ENCODE measurements at places on chromosomes 12 and 14.

- no peak for DNase-seq
These were observed 116.6 kb upstream of the NPAS3 start for GRCh38 chr14:32821964-32822653.

GRCh38 chr12:26697217-26697616, 135.8 kb downstream of the ITPR2 start:
- DNase-seq, result no peak

DNA sequence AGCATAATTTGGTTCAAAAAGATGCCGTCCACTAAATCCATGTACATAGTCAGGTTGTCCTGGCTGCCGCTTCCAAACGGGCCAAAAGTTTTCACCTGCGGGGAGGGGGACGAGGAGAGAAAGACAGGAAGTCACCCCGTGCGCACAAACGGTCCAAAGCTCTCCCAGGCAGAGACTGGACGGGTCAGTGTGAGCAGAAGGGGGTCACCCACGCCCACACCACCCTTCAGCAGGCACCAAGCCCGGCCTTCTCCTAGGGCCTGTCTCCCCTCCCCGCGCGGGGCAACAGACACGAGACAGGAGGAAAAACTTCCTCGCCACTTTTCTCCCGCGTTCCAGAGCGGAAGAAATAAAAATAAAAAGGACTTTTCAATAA, 888 bp downstream of the CCDC88C start:
- no peak for DNase-seq

GRCh38 chr12:106112145-106112821, 26.5 kb downstream of the NUAK1 start:
- DNase-seq, result peak; percentile 34

DNA sequence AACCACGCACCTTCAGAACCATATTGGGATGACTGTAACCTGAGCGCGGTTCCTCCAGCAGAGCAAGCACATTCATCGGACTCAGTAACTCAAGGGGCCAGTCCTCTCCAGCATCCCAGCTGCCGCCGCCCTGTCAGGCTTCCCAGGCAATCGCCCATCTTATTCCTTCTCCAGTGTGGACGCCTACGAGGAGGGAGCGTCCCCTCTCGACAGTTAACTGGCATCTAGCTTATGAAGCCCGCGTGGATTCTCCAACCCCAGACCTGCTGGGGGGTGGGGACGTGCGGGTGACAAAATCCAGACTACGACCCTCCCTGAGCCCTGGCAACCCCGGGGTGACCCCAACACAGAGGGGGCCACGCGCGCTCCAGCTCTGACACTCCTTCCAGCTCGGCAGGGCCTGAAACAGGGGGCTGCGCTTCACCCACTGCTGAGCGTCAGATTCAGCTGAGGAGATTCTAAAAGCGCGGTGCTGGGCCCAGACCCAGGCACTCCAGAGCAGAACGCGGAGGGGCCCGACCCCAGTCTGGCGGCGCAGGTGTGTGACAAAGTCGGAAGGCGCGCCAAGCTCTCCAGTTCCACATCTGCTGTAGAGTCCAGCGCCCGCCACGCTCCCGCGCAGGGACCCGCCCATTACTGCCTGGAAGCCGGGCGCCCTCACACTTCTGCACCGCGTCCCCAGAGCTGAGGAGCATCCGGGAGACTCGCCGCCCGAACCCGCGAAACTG, 43.9 kb upstream of the ESR2 start:
- DNase-seq, result peak; percentile 63

DNA sequence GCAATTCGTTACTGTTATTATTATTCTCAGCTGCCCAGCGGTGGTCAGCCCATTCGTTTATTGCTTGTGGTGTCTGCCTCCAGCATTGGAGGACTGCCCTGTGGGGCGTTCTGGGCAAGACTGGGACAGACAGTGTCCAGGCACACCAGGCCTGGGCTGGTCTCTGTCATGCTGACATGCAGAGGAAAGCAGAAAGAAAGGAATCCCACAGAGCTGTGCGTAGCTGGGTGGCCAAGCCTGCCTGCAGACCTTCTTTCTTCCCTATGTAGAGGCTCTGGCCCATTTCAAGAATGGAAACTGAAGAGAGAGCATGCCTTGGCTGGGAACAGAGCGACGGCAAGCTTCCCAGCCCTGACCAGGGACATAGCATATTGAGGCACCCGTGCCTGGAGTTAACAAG, 525.3 kb upstream of the TBX3 start:
- no peak for DNase-seq

All from fibroblast of skin of scalp (primary cell).